Activated naive CD4-positive, alpha-beta T cell treated with anti-CD3 and anti-CD28 coated beads, Interleukin-2, amount 50 U/mL, for 72 hours (primary cell): ENCODE measurements at places on chromosomes 12 and 14.

DNA sequence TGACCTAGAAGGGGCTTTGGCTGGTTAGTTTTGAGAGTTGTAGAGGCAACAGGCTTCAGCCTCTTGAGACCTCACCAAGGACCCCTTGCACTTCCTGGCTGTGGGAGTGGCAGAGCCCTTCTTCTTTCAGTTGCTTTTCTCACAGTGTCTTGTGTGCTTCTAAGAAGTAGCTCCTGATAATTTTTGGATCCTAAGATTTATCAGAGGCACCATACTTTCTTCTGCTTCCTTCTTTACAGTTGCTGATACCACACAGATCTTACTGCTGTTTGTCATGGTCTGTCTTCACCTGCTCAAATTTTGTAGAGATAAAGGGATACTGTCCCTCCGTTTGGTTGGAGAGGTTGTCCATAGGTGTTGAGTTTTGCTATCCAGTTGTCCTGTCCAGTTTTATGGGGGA, 33.8 kb downstream of the VRK1 start:
- DNase-seq: no peak

DNA sequence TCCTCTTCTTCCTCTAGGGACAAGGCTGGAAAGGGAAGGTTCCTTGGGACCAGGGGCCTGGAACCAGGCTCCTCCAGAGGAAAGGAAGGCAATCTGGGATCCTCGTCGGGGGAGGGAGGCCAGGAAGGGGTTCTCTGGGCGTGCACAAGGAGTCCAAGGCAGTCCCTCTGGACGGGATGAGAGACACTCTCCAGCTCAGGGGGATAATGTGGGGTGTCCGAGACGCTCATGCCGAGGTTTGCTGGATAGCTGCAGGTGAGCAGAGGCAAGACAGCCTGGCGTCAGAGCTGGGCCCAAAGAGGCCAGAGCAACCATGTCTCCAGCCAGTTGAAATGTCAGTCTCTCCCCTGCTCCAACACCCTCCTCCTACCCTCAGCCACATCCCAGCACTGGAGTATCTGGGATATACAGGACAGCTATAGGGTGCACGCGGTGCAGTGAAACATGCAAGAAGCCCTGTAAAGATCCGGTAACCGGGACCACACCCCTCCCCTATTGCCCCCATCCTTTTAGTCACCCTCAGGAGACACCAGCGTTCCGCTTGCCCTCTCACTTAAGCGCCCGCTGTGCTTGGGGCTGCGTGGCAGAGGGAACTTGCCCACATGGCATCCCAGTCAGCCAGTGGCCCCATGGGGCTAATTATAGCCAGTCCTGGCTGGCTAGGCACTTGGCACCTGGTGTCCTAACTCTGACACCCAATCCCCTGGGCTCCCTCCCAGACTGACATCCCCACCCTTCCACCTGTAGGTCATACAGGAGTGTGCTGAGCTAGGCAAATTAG, at the start of gene KLHL33:
KLHL33 (minus strand) TSS at position 585 of the 781 bp plus-strand sequence; CDS start at position 230, 355 bp downstream.
- no peak for DNase-seq

- DNase-seq: no peak
These were observed 85.8 kb upstream of the DYRK2 start for GRCh38 chr12:67562513-67563287.

DNA sequence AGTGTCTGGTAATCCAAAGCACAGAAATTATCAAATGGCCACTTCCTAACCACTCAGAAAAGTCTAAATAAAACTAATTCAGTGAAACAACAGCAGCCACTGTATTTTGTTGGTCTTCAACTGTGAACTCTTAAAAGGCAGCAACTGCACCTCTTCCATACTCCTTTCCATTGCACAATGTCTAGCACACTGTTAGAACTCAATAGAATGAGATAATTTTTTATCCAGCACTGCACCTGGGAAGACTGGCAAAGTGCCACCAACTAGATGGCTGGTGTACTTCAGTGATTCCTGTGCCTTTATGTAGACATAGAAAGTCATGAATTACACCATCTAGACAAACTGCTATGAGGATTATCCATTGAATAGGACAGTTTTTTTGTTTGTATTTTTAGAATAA, 26.2 kb downstream of the LGR5 start:
- DNase-seq: no peak

DNA sequence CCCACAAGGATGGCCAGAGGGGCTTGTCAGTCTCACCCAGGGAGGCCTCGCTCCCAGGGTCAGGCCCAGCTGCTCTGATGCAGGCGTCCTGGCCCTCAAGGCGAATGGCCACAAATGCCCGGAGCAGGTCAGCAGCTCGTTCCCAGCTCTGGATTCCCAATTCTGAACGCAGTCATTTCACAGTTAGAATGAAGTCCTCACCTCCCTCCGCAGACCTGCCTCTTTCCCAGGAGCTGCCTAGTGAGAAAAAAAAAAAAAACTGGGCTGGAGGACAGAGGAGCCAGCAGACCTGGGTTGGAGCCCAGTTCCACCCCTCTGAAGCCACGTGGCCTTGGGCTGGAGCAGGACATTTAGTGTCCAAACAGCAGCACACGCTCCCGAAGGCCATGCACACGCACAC, 62.2 kb upstream of the DIO3 start:
- no peak for DNase-seq

- no peak for DNase-seq
These were observed 23.6 kb upstream of the TMEM260 start for GRCh38 chr14:56555921-56556570.

DNA sequence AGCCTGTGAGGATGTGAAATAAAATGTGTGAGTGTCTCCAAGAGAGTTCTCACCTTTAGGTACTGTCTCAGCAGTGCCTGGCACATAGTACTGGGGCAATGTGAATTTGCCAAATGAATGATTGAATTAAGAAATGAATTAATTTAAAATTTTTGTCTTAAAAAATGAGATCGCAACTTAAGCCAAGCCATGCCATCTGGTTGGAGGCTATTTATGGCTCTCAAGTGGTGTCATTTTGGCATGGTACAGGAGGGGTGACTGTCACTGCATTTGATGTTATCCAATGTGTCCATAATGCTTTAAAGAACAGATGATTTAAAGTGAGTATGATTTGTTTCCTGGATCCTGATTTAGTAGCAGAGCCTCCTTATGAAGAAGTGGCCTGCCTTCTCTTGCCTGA, 80.3 kb downstream of the SRGAP1 start:
- no peak for DNase-seq

- DNase-seq: no peak
These were observed 50.2 kb downstream of the SLC8B1 start for GRCh38 chr12:113284751-113285150.

DNA sequence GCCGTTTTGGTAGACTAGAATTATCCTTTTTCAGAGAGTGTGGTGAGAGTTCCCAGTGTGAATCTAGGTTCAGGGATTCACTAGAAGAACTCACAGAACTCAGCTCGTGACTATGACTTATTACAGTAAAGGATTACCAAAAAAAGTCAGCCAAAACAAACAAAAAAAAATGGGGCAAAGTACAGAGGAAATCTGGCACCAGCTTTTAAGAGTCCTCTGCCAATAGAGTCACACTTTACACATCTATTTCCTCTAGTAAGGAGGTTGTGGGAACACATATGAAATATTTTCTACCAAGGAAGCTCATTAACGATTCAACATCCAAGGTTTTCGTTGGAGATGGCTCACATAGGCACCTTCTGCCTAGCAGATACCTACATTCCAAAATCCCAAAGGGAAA, 28.2 kb downstream of the TSPAN19 start:
- DNase-seq: no peak

DNA sequence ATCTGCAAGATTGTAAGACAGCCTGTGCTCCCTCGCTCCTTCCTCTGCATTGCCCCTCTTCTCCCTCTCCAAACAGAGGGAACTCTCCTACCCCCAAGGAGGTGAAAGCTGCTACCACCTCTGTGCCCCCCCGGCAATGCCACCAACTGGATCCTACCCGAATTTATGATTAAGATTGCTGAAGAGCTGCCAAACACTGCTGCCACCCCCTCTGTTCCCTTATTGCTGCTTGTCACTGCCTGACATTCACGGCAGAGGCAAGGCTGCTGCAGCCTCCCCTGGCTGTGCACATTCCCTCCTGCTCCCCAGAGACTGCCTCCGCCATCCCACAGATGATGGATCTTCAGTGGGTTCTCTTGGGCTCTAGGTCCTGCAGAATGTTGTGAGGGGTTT, 37.4 kb downstream of the DAD1 start:
- no peak for DNase-seq

DNA sequence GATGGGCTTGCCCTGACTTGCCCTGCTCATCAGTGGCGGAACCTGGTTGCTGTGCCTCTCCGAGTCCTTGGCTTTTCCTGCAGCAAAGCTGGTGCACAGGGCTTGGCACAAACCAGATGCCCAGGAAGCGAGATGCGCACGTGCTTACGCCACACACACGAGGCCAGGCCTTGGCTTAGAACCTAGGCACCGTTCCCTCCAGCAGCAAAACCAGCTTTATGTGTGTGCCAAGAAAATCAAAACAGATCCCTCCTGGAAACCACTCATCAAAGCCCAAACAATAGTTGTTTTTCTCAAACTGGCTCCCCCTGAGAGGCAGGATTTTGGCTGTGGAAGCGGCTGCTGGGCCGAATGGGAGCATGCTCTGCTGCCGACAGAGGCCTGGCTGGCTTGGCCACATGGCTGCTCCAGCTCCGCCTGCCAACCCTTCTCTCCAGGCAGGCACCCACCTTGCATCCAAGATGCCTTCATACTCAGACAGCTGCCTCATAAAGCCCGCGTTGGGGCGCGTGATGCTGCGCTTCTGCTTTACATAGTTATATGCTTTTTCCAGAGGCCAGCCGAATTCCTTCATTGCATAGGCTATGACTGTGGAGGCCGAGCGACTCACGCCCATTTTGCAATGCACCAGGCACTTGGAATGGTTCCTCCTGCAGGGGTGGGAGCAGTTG, 58.7 kb downstream of the SSH1 start:
- DNase-seq: no peak

- no peak for DNase-seq
These were observed 16.8 kb downstream of the OR4K1 start for GRCh38 chr14:19947413-19948090.

DNA sequence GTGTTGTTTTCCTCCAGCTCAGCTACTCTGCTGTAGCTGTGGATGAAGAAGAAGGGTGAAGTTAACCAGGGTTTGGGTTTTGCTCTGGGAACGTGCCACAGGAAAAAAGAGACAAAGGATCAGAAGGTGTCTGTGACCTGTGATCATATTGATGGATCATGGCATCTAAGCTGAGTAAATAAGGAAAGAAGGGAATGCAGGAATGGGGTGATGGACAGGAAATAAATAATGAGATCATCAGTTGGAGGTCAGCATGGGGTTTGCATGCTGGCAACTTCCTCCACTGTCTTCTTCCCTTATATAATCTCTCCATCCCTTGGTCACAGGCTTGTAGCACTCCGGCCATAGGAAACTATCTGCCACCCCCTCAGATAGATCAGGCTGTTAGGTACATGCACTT, 430.3 kb upstream of the PDE3A start:
- DNase-seq: no peak

GRCh38 chr12:127070515-127071157, 1196.3 kb upstream of the TMEM132C start:
- DNase-seq: no peak

DNA sequence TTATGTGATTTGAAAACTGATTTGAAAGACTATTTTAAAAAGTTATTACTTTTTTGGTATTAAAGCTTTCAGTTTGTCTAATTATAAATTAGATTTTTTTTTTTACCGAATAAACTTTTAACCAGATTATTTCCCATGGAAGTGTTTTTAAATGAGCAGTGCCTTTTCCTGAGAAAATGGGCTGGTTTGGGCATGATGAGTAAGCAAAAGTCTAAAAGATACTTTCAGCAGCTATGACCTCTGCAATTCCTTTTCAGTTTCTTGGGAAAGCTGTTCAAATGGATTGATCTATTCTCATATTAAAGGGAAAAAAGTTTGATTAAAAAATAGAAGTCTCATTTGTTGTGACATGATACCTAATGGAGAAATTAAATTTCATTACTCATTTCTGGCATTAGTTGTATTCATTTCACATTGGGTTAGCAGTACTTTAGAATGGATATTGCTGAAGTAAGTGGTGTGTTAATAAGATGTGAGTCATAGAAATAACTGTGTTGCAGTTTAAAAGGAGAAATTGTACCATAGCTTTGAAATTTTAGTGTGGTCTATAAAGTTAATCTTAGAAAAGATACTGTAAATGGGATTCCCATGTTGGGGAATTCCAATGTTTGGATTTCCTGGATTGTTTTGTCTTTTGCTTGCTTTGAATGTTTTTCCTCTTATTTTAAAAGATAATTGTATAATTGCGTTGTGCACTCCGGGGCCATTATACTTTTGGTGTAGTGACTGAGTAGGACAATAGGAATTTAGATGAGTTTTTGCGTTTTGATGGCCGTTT, 21.0 kb downstream of the KTN1 start:
- no peak for DNase-seq

GRCh38 chr14:50225067-50225973, 6.1 kb downstream of the SOS2 start:
- DNase-seq: no peak

DNA sequence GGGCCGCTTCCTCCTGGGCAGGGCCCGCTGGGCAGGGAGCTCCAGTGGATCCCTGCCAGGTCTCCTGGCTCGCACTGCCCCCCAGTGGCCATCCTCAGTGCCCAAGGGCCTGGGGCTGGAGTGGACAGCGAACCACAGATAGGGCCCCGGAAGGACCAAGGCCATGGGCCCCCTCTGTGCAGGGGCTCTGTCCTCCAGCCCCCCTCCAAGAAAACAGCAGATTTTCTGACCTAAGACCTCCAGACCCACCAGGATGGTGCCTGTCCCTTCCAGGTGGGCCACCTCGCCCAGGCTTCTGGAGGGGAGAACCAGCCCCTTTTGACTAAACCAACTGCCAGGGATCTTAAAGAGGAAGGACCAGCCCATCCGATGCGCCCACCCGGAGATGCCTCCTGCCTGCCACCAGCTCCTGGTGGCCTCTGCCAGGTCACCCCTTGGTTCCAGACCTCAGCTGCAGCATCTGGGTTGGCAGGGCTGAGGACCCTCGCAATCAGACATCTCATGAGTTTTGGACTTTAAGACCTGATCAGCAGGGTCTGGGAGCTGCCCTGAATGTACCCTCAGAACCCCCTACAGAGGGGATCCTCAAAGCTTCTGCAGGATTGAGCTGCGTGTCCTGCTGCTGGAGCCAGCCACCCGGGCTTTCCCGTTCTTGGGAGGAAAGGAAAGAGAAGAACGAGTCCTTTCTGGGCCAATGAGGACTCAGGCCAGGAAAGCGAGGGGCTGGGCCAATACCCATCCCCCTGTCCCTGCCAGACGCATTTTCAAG, 325.8 kb upstream of the DIO3 start:
- peak; percentile 63 for DNase-seq

- DNase-seq: no peak
These were observed 390.0 kb downstream of the AEBP2 start for GRCh38 chr12:19829100-19829853.

DNA sequence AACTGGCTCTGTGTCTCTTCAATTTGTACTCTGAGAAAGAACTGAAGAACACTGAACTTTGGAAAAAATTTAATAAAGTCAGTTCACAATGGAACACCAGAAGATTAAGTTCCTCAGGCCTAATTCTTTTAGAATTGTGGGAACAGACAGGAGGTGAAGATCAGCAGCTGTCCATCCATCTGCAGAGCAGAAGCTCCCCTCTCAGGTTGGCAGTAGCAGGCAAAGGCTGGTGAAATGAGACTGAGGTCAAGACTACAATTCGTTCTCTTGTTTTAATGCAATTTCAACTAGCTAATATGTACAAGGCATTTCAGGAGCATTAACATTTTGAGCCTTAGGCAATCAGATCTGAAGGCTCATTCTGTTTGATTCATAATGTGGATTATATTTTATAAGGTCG, 10.3 kb upstream of the TRHDE start:
- no peak for DNase-seq
